ENCODE measurements at places on chromosomes 2 and 18.

DNA sequence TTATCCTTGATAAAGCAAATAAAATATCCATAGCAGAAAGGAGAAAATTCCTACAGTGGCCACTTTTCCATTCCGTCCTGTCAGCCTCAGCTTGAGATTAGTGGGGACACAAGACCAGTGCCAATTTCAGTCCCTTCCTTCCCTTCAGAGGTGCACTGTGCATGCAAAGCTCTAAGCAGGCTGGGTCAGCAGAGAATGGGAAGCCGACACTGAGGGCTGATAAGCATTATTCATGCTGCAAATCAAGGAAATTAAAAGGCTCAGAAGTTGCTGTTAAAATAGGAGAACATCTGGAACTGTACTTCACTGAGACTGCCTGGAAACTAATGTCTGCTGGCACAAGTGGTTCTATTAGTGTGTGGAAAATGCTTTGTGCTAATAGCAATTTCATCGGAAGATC lies 534.3 kb downstream of the ADCYAP1 start:
- DNase-seq, result no peak

GRCh38 chr2:192377173-192377572 lies 182.4 kb upstream of the TMEFF2 start:
- no peak for DNase-seq

DNA sequence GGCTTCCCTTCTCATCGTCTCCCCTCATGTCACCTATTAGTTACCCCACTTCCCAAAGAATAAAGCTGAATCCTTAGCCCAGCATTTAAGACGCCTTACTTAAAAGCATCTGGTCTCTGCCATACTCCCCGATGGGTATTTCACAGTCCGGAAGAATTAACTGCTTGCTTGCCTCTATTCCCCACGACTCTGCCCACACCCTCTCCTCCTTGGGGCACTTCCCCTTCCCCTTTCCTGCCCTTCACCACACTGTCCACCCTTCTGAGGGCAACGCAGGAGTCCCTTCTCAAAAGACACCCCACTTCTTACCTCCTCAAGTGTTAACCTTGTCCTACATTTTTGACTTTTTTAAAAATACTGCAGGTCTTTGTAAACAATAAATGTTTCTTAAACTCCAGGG lies 60.1 kb upstream of the RMP24 start:
- DNase-seq, result no peak

DNA sequence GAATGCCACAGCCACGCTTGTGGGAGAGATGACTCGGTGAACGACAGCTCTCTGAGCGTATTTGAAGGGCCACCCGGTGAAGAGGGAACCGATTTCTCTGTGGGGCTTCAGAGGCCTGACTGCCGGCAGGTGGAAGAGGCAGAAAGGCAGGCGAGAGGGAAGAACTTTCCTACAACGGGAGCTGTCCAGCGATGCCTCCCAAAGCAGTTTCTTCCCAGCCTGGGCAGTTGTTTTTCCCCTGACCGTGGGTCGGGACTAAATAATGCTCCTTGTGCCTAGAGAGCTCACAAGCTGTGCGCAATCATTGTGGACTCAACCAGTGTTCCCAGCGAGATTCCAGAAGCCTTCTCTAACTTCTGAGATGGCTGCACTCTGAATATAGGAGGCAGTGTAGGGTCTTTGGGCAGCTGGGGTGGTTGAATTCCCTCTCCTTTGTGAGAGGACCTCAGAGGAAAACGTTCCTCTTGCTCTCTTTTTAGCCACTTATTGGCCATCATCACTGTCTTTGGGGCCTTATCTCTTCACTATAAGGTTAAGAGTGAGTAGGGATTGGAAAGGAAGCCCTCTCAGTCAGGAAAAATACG lies 710 bp downstream of the SEC11C start:
- DNase-seq, result no peak

DNA sequence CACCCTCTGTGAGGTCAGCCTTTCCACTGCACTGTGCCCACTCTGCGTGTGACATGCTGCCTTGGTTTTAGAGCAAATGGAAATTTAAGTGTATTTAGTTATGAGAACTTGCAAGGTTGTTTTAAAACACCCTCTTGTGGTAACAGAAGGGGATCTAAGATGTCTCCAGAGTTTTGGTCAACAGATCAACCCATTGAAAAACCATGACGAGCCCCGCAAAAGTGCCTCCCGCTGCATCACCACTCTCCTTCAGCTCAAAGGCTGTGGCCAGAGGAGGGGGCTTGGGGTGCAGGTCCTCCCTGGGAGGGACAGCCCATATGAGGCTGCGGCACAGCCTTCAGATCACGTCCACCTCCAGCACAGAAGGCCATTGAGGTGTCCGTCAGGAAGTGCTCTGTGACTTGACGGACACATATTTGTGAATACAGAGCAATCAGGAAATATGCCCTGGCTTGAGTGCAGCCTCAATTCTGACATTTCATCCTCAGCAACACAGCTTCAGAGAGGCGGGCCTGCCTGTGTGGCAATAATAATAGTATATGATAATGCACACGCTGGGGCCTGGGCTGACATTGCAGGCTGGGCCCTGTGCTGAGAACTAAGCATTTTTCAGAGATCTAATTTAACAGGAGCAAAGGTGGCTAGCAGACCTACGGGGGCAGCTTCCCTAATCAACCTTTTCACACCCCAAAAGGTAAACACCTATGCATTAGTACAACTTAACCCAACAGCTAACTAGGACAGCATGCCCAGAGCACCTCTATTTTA lies 213.9 kb downstream of the ANAPC1 start:
- DNase-seq, result no peak
